Activated T-helper 2 cell treated with anti-CD3 and anti-CD28 coated beads, Interferon-gamma antibody, Interleukin-2, Interleukin-4, amounts not matched to agents 10 μg/mL and 5 μg/mL and 100 μg/mL, durations not matched to agents 14 hours and 24 hours and 36 hours (primary cell): ENCODE measurements at places on chromosomes 12 and 14. TPM values are rescaled to one million over a fixed set of nuclear protein-coding genes. Genes with fewer than 3 reads are reported as not detected.

DNA sequence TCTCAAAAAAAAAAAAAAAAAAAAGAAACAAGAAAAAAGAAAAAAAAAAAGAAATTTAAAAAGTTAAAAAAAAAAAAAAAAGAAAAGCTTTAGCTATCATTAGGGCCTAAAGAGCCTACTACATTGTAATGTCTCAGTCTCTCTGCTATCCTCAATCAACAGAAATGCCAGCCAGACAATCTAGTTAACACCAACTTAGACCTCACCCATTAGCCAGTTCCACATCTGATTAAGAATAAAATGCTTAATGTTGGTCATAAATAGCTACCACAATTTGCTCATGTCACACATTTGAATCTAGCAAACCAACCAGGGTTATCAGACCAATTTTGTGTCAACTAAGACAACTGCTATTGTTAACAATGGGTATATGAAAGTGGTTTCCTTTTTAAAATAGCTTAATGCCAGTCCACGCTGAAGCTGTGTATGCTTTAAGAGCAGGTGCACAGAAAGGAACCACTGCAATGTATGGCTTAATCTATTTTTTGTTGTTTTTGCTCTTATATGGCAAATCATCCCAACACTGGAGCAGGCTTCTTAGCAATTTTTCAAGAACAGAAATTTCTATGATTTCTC is 45.5 kb upstream of the SELPLG start:
- no peak overlapping the region for H3K4me3 ChIP-seq
- peaks cover 20% of the 10 kb centered on the region for H3K4me1 ChIP-seq
- no peaks in the 10 kb centered on the region for H3K27me3 ChIP-seq
- no peak overlapping the region for H3K27ac ChIP-seq
- peaks cover 19% of the 10 kb centered on the region for H3K36me3 ChIP-seq

DNA sequence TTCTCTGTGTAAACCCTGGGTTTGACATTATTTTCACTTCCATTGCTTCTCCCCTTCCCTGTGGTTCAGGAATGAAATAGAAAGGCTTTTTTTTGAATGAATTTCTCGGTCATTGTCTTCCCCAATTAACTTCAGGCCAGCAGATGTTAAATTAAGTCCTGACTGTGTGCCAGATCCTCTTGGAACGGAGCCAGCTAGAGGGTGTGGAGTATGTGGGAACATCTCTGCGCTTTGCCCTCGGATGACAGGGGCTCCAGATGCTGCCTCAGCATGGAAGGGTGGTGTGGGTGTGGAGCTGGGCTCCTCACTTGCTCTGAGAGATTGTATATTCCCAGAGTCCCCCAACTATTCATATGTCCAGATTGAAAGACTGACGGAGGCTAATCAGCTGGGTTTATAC is 13.1 kb downstream of the KRT85 start:
- no peak overlapping the region for H3K27ac ChIP-seq
- H3K4me1 ChIP-seq = peaks cover 5% of the 10 kb centered on the region
- H3K27me3 ChIP-seq = peaks cover 21% of the 10 kb centered on the region
- H3K36me3 ChIP-seq = no peaks in the 10 kb centered on the region

DNA sequence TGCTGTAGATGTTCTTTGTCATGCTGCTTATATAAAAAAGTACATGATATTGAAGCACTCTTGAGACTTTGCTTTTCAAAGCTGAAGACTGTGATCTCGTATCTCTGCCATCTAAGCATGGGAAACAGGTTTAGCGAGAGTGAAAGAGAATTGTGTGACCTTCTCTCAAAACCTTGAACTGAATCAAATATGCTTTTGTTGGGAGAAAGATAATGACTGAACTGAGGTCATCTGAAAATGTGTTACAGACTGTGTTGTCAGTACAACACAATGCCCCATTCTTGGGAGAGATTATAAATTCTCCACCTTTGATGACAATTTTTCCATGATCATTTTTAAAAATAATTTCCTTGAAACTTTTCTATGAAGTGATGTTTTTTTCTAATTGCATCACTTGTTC is 272.1 kb upstream of the SEL1L start:
- no peak for DNase-seq
- H3K27ac ChIP-seq = no peak overlapping the region
- H3K4me1 ChIP-seq = no peaks in the 10 kb centered on the region
- no peak overlapping the region for H3K4me3 ChIP-seq
- H3K36me3 ChIP-seq = no peaks in the 10 kb centered on the region

- no peak for DNase-seq
- H3K27me3 ChIP-seq = no peaks in the 10 kb centered on the region
- H3K4me1 ChIP-seq = peaks cover 9% of the 10 kb centered on the region
- no peak overlapping the region for H3K4me3 ChIP-seq
Observed at GRCh38 chr12:68109444-68110217, 49.9 kb downstream of the IFNG start.

- H3K27me3 ChIP-seq = no peaks in the 10 kb centered on the region
- peaks cover 13% of the 10 kb centered on the region for H3K4me1 ChIP-seq
- peaks cover 11% of the 10 kb centered on the region for H3K36me3 ChIP-seq
- no peak for DNase-seq
Observed at GRCh38 chr14:65550779-65551643, 138.5 kb downstream of the FUT8 start.

DNA sequence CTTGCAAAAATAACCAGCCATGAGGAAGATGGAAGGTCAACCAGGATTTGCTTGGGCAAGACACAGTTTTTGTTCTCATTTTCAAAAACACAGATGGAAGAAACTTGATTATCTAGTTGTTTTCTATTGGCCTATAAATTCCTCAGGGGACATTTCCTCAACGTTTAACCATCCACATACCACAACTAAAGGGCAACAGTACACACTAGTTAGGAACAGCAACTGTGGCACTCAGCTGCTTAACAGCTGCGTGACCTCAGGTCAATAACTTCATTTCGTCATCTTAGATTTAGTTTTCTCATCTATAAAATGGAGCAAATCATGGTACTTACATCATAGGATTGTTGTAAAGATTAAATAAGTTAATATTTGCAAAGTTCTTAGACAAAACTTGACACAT is 18.7 kb downstream of the SSTR1 start:
- H3K4me3 ChIP-seq = no peak overlapping the region
- H3K4me1 ChIP-seq = no peaks in the 10 kb centered on the region
- H3K36me3 ChIP-seq = no peaks in the 10 kb centered on the region
- no peaks in the 10 kb centered on the region for H3K27me3 ChIP-seq
- H3K27ac ChIP-seq = no peak overlapping the region
- DNase-seq = no peak

- no peaks in the 10 kb centered on the region for H3K36me3 ChIP-seq
- no peaks in the 10 kb centered on the region for H3K4me1 ChIP-seq
- no peak for DNase-seq
- no peak overlapping the region for H3K4me3 ChIP-seq
Observed at GRCh38 chr14:55938249-55938791, 179.9 kb upstream of the PELI2 start.

- no peak for DNase-seq
- H3K36me3 ChIP-seq = peaks cover 25% of the 10 kb centered on the region
- no peak overlapping the region for H3K27ac ChIP-seq
- H3K4me1 ChIP-seq = peaks cover 1% of the 10 kb centered on the region
- no peak overlapping the region for H3K4me3 ChIP-seq
Observed at GRCh38 chr12:27319848-27320247, 12.8 kb upstream of the BMAL2 start.

- H3K27ac ChIP-seq = no peak overlapping the region
- DNase-seq = no peak
- no peak overlapping the region for H3K4me3 ChIP-seq
- H3K4me1 ChIP-seq = no peaks in the 10 kb centered on the region
- H3K27me3 ChIP-seq = no peaks in the 10 kb centered on the region
Observed at GRCh38 chr12:125835852-125836251, 770.6 kb downstream of the AACS start.

DNA sequence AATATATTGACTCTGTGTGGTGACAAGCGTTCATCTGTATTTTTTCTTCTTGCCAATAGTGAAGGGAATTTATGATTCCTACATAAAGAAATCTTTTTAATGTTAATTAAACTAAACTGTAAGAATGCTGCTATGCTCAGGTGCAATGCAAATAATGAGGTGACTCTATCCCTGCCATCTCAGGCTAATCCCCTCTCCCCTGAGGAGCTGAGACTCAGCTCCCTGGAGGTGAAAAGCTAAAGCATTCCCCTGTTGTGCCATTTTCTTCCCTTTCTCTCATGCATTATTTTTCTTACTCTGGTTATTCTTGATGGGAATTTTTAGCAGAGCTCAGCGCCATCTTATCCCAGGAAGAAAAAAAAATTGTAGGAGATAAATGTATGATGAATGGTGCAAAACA is 113.9 kb upstream of the FGD4 start:
- H3K36me3 ChIP-seq = no peaks in the 10 kb centered on the region
- H3K4me3 ChIP-seq = no peak overlapping the region
- H3K27ac ChIP-seq = no peak overlapping the region
- H3K4me1 ChIP-seq = no peaks in the 10 kb centered on the region
- DNase-seq = no peak

- H3K4me1 ChIP-seq = peaks cover 17% of the 10 kb centered on the region
- H3K27me3 ChIP-seq = no peaks in the 10 kb centered on the region
- H3K36me3 ChIP-seq = peaks cover 75% of the 10 kb centered on the region
- no peak overlapping the region for H3K27ac ChIP-seq
- DNase-seq = no peak
Observed at GRCh38 chr12:6559500-6559899, 3.7 kb upstream of the IFFO1 start.

DNA sequence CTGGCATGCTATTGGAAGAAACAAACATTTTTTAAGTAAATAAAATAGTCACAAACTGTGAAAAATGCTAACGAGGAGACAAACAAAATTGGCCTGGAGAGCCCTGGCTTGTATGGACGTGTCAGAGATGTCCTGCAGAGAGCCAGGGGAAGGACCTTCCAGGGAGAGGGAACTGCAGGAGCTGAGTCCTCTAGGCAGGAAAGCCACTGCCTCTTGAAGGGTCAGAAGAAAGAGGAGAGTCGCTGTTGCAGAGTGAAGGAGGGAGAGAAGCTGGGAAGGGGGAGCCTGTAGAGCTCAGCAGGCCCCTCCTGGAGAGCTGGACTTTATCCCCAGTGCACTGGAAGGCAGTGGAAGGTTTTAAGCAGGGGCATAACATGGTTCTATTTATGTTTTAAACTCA is 80.3 kb upstream of the PWP1 start:
- no peaks in the 10 kb centered on the region for H3K27me3 ChIP-seq
- H3K36me3 ChIP-seq = no peaks in the 10 kb centered on the region
- DNase-seq = no peak
- H3K4me1 ChIP-seq = no peaks in the 10 kb centered on the region

DNA sequence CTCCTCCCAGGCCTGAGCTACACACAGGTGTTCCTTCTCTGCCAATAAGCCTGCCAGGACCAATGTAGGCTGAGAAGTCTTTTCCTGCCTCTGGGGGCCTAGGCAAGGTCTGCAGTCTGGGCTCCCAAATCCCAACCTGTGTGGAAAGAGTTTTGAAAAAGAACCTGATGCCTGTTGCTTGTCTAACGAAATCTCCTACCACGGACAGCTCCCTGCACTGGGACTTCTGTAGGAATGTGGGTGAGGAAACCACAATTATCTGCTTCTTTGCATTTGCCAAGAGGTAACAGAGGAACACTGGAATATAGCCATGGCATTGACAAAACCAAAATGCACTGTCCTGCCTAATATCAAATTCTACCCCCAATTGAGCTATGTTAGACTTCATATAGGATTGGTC is 877.0 kb upstream of the TMEM132C start:
- no peak overlapping the region for H3K4me3 ChIP-seq
- H3K36me3 ChIP-seq = no peaks in the 10 kb centered on the region
- H3K4me1 ChIP-seq = no peaks in the 10 kb centered on the region
- peaks cover 1% of the 10 kb centered on the region for H3K27me3 ChIP-seq

- H3K4me3 ChIP-seq = no peak overlapping the region
- H3K4me1 ChIP-seq = no peaks in the 10 kb centered on the region
- DNase-seq = no peak
- no peaks in the 10 kb centered on the region for H3K36me3 ChIP-seq
Observed at GRCh38 chr14:25887251-25887878, 710.5 kb downstream of the NOVA1 start.

The IL31 gene
- 54.3 and 55.9 TPM in 2 replicates for total RNA-seq

The BMAL2 gene
- 58.9 and 59.6 TPM in 2 replicates for total RNA-seq

The AQP2 gene
- not detected in 2 replicates for total RNA-seq

The ERBB3 gene
- total RNA-seq = 0.11 and 0.71 TPM in 2 replicates

The FAR2 gene
- 3.8 and 4.3 TPM in 2 replicates for total RNA-seq

The TAS2R7 gene
- total RNA-seq = not detected in 2 replicates

The KRT79 gene
- total RNA-seq = not detected in 2 replicates

The CISTR gene
- not detected in 2 replicates for total RNA-seq

The ADCY4 gene
- 1.5 and 2.3 TPM in 2 replicates for total RNA-seq

The AEBP2 gene
- total RNA-seq = 64.3 and 67.6 TPM in 2 replicates

The FIGNL2 gene
- total RNA-seq = 0.30 TPM in 2 replicates

The AMHR2 gene
- not detected in 2 replicates for total RNA-seq
